Lung microvascular endothelial cell (primary cell): ENCODE measurements at places on chromosomes 4 and X. TPM values are rescaled to one million over a fixed set of nuclear protein-coding genes. Genes with fewer than 3 reads are reported as not detected.

DNA sequence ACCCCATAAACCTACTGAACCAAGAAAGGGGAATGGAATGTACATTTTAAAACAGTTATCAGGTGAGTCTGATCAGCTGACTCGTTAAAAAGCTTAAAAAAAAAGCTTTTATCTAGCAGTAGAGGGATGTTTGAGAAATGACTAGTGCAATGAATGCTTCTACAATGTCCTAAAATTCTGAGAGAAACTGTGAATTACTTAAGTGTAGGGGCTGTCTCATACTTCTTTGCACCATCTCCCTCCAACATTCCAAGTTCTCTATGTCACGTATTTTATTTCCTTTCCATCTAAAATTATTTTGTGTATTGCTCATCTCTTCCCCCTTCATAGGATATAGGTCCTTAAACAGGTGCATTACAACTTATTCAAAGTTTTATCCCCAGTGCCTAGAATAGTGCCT is 11.9 kb upstream of the AREG start:
- no peak for DNase-seq

GRCh38 chr4:187084701-187085100 is 361.0 kb upstream of the FAT1 start:
- DNase-seq, result no peak

- DNase-seq, result no peak
Measured at GRCh38 chrX:20988118-20988517, 386.1 kb upstream of the CNKSR2 start.

DNA sequence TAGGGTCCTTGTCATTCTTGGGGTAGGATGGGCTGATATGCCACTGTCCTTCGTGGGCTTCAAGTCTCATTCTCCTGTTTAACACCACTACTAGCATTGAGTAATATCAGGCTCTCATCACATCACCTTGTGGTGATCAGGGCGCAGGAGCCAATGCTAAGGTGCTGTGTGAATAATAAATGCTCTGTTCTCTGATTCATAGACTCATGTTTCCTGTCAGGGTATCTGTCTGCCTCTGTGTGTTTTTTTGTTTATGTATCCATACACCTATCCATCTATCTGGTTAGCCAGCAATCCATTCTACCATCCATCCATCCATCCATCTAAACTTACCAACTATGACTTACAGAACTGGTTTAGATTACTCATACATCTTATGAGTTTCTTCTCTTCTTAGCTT is 525.1 kb upstream of the ATOH1 start:
- DNase-seq, result no peak

GRCh38 chr4:107991945-107992630 is 2.4 kb downstream of the HADH start:
- DNase-seq, result no peak

Gene FAM114A1
- total RNA-seq, result 56.9 and 70.8 TPM in 2 replicates

Gene MAGEB10
- not detected in 2 replicates for total RNA-seq
